Activated T-helper 1 cell treated with anti-CD3 and anti-CD28 coated beads, Interleukin-2, amount 50 U/mL, for 16 hours (primary cell): ENCODE measurements at places on chromosomes 2 and 18.

DNA sequence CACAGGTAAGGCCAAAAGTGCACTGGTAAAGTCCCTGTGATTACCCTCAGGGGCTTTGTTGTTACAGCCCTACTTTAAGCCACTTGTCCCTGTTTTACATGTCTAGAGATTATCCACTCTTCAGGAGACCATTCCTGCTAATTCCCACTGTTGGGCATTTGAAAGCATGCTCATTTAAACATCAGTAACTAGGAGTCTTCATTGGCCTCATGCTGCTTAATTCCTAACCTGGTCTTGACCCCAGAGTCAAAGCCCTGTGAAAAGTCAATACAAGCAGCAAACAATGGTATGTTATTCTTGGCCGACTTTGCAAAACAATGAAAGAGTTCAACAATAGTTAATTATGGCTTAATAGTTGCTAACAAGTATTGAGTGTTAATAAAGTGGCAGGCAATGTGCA, 23.2 kb downstream of the AFF3 start:
- no peak for DNase-seq

GRCh38 chr2:106970471-106971261, 84.7 kb upstream of the ST6GAL2 start:
- no peak for DNase-seq

GRCh38 chr2:217192366-217192765, 332.5 kb upstream of the TNP1 start:
- no peak for DNase-seq

GRCh38 chr2:33337385-33337960, 139.0 kb upstream of the RASGRP3 start:
- no peak for DNase-seq

- DNase-seq, result no peak
These were observed 30.3 kb upstream of the SEC11C start for GRCh38 chr18:59109375-59109774.

- no peak for DNase-seq
These were observed 27.4 kb upstream of the SLC3A1 start for GRCh38 chr2:44247924-44248323.

DNA sequence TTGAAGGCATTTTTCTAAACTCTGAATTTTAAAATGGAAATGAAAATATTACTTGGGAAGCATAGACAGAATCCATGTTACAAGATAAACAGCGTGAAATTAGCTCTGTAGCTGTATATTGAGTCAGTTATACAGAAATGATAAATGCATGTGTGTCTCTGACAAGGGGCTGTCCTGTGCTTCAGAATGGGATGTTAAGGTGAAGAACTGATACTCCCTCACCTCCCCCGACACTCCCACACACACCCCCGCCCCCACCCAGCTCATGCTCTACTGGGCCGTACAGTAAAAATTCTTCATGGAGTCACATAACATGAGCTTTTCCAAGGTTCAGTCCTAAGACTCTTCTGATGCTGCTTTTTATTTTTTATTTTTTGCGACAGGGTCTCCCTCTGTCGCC, 869 bp upstream of the THUMPD2 start:
- no peak for DNase-seq

- DNase-seq, result no peak
These were observed 32.5 kb upstream of the ARL5A start for GRCh38 chr2:151860613-151861146.

- DNase-seq, result no peak
These were observed 48.1 kb downstream of the ATOH8 start for GRCh38 chr2:85801871-85802270.

DNA sequence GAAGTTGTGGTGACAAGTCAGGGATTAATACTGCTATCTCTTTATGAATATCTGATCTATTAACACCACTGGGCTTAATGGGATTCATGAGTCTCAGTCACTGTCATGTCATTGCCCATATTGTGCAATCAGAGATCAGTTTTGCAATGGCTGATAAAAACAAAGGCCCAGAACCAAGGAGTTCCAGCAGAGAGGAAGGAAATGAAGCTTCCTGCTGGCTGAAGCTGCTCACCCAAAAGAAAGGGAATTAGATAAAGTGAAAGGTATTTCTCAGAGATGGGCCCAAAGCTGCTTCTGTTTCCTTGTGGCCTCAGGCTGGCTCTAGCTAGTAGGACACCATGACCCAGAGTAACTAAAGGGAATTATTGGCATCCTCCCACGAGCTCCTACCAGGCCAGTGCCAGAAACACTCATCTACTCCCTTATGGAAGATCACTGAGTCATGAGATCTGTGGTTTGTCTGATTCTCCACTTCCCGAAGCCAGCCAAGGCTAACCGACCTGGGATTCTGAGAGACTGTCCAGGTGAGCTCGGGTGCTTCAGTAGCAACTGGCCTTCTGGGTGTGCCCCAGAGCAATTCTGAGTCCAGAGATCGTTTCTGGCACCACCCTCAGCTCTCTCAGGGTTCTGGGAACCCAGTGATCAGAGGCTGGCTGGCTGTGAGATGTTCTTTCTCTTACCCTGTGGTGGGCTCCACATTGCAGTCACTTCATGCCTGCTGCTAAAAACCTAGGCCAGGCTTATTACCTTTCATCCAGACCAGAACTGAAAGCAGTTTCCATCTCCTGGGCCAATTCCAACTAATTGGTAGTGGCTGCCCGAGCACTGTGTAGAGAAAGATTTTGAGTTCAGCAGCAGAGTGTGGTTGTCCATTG, 129.5 kb upstream of the PELI1 start:
- no peak for DNase-seq

DNA sequence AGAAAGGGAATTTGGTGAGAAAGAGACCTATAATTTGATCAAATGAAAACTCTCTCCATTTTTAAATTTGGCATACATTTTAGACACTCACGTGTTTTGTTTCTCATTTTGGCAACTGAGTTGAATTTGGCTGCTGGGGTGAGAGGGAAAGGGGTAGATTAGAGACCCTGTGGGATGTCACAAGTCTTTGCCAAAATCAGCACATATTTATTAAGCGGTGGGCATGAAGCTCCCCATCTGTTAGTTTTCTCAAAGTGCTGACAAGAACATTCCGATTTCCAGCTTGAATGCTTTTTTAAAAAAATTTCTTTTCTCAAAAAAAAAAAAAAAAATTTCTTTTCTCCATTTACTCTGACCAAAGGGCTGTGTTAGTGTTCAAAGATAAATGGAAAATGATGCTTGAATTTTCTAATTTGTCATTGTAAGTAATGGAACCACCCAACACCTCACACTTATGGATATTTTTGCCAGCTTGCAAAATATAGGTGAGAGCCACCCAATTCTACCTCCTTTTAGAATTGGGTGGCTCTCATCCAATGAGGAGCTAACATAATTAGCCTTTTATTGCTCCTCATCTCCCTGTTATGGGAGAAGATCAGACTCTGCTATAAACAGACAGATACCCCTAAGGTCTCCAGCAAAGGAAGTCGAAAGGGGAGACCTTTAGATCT, 222.9 kb upstream of the FN1 start:
- DNase-seq, result no peak

- DNase-seq, result no peak
These were observed 244.8 kb upstream of the NCKAP5 start for GRCh38 chr2:133812826-133813617.

- no peak for DNase-seq
These were observed 133.3 kb downstream of the ALPK2 start for GRCh38 chr18:58495634-58496033.

DNA sequence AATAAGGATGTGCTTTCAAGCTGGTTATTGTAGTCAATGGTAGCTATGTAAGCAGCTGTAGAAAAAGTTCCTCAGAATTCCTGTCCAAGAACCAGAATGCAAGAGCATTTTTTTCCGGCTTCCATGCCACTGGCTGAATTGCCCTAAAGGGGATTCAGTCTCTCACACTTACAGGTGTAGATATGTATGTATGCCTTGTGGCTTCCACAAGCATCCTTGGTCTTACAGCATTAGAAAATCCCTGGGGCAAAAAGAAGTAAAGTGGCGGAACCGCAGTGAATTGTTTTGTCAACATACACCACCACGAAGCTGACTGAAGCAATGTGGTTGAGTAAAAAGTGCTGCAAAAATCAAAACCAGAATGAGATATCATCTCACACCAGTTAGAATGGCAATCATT, 54.6 kb downstream of the FANCL start:
- DNase-seq, result no peak

GRCh38 chr2:219254590-219255201, 978 bp upstream of the TUBA4A start:
- no peak for DNase-seq

- DNase-seq, result no peak
These were observed 123.5 kb downstream of the CABLES1 start for GRCh38 chr18:23258566-23259469.

GRCh38 chr2:128780434-128781080, 461.9 kb upstream of the HS6ST1 start:
- no peak for DNase-seq
